T-helper 2 cell (primary cell): ENCODE measurements at places on chromosomes 3 and 15.
A peak's percentile ranks its signal among the peaks of the same experiment; 100 is the strongest.

- no peak for DNase-seq
Measured at GRCh38 chr3:67616046-67616445, 38.4 kb downstream of the SUCLG2 start.

GRCh38 chr3:71926262-71926600 is 141.3 kb upstream of the PROK2 start:
- DNase-seq: peak; percentile 48

GRCh38 chr3:153045150-153045549 is 116.9 kb upstream of the RAP2B start:
- no peak for DNase-seq

DNA sequence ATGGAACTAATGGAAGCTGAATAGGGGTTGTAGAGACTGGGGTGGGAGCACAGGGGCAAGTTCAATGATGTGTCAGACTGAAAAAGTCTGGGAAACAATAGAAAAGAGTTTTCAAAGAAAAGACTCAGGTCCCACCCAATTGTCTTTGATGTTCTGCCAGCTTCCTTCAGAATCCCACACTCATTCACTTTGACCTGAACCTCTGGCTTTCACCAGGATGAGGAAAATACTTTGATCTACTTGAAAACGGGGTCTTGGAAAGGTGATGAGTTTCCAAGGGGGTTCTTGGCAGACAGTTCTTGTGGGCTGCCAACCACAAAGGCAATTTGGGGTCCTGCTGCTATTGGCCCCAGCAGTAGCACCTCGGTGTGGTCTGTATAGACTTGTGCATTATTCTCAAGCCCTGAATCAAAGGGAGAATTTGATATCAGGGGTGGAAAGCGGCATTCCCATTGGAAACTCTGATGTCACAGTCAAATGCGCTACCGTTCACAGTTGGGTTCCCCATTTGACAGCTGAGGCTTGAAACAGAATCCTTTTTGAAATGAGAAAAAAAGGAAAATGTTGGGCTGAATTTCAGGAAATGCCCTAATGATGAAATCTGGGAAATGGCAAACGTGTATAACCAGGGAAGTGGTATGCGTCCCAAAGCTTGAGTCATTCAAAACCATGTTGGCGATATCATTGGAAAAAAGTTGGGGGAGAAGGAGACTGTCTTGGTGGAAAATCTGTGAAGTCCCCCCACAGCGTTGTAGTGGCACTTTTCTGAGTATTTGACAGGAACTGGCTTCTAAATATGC is 229.2 kb upstream of the LRTM1 start:
- DNase-seq: no peak

DNA sequence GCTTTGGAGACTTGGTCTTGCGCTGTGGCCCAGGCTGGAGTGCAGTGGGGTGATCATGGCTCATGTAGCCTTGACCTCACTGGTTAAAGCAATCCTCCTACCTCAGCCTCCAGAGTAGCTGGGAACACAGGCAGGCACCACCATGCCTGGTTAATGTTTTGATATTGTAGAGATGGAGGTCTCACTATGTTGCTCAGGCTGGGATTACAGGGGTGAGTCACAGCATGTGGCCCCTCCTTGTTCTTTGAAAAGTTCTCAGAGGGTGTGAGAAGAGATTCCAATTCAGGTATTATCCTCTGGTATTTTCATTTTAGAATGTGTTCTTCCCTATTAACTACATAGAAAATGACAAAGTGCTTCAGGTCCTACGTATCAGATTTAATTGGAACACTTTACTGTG is 51.9 kb upstream of the RPL32 start:
- DNase-seq: no peak

- DNase-seq: no peak
Measured at GRCh38 chr3:9583371-9583770, 29.7 kb upstream of the LHFPL4 start.

DNA sequence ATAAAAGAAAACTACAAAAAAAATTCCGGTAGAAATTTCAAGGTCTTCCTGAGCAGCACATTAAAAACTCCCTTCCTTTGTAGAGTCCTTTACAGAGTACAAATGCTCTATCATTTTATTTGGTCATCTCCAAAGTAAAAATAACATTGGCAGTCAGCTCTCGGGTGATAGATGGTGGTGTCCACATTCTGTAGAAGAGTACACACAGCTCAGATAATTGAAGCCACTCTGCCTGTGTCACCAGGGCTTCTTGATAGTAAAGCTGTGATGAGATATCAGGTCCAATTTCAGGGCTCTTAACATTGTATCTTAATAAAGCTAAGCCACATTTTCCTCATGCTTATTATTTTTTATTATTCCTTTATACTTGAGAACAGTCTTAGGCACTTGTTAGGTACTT is 371.6 kb downstream of the TAFA4 start:
- DNase-seq: no peak

- DNase-seq: no peak
Measured at GRCh38 chr3:105101603-105102002, 265.1 kb upstream of the ALCAM start.

- peak; percentile 71 for DNase-seq
Measured at GRCh38 chr15:83207660-83208366, at the start of gene HDGFL3. HDGFL3 (minus strand) TSS chr15:83207823; CDS start chr15:83207414, 409 bp downstream.

DNA sequence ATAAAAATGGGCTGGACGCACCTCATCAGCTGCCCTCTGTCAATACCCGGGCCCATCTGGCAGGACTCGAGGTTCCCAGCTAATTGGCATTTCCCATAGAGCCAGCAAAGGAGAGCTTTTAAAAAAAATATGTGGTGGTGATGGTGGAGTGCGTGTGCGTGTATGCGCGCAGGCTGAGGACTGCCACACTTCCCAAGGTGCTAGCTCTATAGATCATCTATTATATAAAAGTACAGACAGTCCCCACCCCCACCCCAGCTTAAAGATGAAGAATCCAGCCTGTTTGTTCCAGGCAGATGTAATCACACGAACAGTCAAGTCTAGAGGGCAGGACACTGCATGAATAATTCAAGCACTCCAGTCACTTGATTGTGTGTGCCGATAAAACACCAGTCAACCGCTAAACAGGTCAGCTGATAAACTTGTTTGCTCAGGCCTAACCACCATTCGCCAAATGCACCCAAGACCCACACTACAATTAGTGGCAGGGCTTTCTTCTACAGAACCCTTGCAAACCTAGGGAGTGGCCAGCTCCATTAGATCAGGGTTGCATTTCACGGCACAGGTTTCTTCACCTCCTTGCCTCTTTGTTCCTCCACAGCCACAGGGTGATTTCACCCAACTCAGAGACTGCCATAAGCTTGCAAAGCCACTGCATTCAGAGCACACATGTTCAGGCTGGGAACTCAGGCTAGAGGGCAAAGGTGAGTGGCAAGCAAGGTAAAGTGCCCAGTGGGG is 5.8 kb downstream of the TLE3 start:
- peak; percentile 96 for DNase-seq

- no peak for DNase-seq
Measured at GRCh38 chr15:71182522-71182921, 67.3 kb downstream of the THSD4 start.

GRCh38 chr3:13852638-13853009 is 27.2 kb downstream of the WNT7A start:
- no peak for DNase-seq

GRCh38 chr3:87084868-87085267 is 93.9 kb upstream of the VGLL3 start:
- DNase-seq: no peak

- no peak for DNase-seq
Measured at GRCh38 chr3:173467501-173467900, 70.0 kb downstream of the NLGN1 start.

- no peak for DNase-seq
Measured at GRCh38 chr3:56137415-56137814, 330.9 kb downstream of the ERC2 start.

DNA sequence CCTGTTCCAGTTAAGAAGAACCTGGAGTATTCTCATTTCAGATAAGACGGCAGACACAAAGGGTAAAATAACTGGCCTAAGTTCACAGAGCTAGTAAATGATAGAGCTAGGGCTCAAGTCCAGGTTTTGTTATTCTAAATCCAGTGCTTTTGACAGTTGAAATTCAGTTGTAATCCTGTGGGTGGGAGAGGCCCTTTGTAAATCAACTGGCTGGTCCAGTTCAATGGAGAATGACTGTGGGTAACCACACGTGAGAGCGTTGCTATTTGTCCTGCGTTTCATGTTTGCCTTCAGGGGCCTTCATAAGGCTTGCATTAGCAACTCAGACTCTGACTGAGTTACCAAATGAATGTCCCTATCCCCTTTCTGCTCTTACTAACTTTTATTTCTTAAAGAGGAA is 24.2 kb upstream of the CD96 start:
- no peak for DNase-seq

- no peak for DNase-seq
Measured at GRCh38 chr3:146561879-146562278, 17.5 kb upstream of the PLSCR1 start.

DNA sequence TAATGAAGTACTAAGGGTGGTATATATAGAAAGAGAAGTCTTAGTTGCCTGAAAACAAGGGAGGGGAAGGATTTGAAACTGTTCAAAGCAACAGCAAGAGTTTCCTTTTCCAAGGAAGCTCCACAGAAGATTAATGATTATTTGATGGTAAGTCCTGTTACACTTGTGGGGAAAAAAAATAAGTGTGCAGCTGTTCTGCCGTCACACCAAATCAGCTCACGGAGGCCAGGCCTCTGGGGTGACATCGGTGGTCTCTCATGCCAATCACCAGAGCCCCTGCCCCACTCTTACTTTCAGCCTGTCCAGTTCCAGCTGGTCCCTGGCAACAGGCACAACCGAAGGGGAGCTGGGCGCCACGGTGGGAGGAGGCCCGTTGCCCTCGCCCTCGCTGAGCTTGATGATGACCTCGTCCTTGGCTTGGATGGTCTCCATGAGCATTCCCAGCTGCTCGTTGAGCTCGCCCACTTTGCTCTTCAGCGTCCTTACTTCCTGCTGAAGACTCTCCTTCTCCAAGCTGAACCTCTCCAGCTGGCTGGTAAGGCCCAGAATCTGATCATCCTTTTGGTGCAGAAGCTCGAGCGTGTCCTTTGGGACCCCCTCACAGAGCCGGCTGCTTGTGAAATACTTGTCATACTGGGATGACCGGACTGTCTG is 53.5 kb downstream of the TBC1D2B start:
- DNase-seq: no peak
